Stimulated activated CD4-positive, alpha-beta T cell treated with anti-CD3 and anti-CD28 coated beads, Interleukin-4, amount 100 ng/mL, for 48 hours (primary cell): ENCODE measurements at places on chromosomes 2 and 18.

DNA sequence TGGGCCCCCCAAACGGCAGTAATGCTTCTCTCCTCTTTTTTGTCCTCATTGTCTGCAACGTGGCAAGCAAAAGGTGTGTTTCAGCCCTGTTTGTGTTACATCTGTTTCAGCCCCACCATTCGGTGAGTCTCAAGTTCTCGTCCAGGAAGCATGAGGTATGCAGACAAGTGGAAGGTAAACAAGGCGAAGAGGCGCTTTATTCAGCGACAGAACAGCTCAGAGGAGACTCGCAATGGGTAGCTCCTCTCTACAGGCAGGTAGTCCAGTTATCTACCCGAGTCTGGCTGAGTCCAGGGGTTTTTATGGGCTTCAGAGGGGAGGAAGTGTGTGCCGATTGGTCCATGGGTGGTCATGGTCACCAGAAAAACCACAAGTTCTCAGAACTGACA, 733.4 kb upstream of the CDH7 start:
- DNase-seq, result no peak

DNA sequence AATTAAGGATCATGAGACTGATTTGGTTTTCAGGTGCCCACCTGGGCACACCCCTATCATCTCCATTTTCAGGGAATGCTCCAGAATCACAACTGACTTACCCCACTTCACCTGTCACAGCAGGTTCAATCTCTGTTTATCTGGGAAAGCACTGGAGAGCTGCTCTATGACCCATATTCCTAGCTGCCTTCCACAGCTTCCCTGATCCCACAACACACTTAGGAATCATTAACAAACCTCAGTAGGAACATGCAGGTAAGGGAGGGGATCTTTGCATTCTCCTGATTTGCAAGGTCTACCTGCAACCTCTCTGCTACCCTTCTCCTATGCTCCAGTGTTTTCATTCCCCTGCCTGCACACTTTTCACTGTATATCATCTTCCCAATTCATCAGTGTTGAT, 18.7 kb upstream of the FABP1 start:
- DNase-seq, result no peak

- DNase-seq, result no peak
Measured at GRCh38 chr18:77009675-77010074, 122.9 kb downstream of the MBP start.

DNA sequence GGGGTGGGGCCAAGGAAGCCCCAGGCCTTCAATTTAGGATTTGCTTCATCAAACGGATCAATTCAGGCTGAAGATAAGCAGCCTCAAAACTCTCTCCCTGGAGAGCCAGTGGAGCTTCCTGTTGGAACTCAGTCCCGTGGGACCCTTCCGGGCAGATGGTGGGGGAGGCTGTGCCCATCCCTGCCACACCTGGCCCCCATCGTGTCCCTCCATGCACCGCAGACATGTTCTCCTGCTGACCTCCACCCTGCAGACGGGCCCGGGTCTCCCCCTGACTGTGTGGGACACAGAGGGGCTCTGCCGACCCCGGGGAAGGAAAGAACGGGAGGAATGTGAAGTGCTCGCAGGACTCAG, 144.2 kb downstream of the TPO start:
- no peak for DNase-seq

GRCh38 chr2:128451084-128452023, 132.7 kb upstream of the HS6ST1 start:
- no peak for DNase-seq

GRCh38 chr2:64342195-64343099, 111.5 kb upstream of the LGALSL start:
- no peak for DNase-seq
